ENCODE measurements at places on chromosomes 1 and 21.
A peak's percentile ranks its signal among the peaks of the same experiment; 100 is the strongest.

- DNase-seq, result no peak
These were observed 7.8 kb upstream of the NCMAP start for GRCh38 chr1:24548070-24548469.

- DNase-seq, result no peak
These were observed 11.2 kb downstream of the ZBTB18 start for GRCh38 chr1:244062156-244062725.

DNA sequence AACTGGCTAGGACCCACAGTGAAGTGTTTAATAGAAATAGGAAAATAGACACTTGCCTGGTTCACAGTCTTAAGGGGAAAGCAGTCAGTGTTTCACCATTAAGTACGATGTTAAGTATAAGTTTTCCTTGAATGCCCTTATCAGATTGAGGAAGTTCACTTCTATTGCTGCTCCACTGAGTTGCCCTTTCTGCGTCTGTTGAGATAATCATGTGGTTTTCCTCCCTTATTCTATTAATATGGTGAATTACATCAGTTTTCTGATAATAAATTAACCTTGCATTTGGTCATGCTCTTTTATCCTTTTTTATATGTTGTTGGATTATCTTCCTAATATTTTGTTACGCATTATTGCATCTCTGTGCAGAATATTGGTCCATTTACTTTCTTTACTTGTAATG is 21.4 kb downstream of the UTS2 start:
- DNase-seq, result no peak

DNA sequence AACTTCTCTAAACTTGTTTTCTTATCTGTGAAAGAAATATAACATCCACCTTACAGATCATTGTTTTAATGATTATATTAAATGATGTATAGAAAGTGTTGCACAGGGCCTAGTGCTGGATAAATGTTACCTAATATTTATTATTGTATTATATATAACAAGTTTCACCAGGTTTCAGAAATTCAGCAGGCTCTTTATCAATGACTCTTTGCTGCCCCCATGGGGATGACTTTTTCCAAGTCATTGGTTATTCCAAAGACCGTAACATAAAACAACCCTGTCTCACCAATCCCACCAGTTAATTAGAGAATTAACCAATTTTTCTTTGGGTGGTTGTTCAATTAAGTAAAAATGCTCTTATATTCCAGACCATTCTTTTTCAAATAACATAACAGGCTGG is 7.3 kb upstream of the DEDD start:
- no peak for DNase-seq

- DNase-seq, result no peak
These were observed 82.3 kb downstream of the ACTL8 start for GRCh38 chr1:17837233-17838030.

GRCh38 chr1:241323514-241324195 is 33.4 kb downstream of the RGS7 start:
- no peak for DNase-seq

- DNase-seq, result no peak
These were observed 88.4 kb downstream of the ADGRL2 start for GRCh38 chr1:81889166-81889565.

DNA sequence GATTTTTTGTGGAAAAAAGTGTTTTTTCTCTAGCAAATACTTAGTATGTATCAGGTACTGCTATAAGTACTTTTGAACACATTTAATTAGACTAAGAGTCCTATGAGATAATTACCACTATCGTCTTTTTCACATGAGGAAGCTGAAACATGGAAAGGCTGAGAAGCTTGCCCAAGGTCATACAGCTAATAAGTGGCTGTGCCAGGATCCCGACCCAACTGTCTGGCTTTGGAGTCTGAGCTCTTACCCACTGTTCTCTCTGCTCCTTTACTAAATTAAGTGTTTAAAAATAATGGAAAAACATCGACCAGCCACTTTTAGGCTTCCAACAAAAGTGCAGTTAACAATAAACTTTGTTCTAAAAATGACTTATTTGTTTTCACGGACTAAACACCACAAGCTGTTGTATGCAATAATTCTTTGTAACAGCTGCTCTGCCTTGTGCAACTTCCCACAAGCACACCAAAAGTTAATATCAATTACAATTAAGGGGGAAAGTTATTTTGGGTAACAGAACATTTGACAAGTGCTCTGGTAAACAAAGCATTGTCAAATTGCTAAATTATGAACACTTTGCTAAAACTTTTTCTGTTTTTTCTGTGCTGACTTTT is 75.7 kb downstream of the CRB1 start:
- no peak for DNase-seq

DNA sequence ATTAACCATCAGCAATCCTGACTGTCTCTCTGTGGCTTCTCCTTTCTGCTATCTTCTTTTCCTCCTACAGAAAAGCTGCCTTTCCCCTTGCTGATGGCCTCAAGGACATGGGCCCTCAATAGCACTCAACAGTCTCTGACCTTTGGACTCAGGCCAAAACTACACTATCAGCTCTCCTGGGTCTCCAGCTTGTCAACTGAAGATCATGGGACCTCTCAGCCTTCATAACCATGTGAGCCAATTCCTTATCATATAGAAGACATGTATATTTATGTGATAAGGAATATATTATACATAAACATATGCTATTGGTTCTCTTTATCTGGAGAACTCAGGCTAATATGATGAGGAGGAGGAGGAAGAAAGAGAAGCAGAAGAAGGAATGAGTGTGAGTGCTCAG is 91.8 kb upstream of the GJB5 start:
- DNase-seq, result no peak

GRCh38 chr1:234093741-234094140 is 189.3 kb downstream of the SLC35F3 start:
- no peak for DNase-seq

DNA sequence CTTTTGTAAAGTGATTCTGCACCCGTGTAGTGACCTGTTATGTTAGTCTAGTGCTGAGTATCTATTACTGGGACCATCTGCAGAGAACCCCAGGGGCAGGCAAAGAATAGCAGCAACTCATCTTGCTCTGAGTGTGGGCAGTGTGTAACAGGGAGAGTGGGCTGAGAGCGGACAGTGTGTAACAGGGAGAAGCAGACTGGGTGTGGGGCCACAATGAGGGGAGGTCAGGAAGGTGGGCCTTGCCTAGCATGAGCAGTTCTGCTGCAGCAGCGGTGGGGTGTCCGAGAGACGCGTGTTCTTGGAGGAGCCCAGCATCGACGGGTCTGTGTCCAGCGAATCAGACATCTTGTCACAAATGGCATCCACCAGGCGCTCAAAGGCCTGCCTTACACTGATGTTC is 41.2 kb upstream of the NRDC start:
- DNase-seq, result no peak

GRCh38 chr1:44030605-44031251 is 534 bp downstream of the SLC6A9 start:
- no peak for DNase-seq

GRCh38 chr1:44832056-44832705 is 10.9 kb downstream of the PTCH2 start:
- no peak for DNase-seq

DNA sequence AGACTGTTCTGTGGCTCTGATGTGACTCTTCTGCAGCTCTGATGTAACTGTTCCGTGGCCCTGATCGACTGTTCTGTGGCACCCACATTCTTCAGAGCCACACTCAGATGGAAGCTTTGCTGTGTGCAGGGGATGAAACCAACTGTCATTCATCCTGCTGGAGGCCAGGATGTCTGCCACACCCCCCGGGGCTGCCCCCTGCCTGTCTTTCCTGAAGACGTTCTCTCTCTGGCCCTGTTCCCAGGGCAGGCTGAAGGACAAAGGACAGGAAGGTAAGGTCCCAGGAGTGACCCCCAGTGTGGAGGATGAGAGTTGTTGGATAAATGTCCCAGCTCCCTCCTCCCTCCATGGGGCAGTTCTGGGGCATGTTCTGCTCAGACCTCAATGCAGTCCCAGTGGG is 29.4 kb upstream of the UMODL1 start:
- DNase-seq, result no peak

GRCh38 chr21:45922648-45923047 is 58.9 kb upstream of the COL6A1 start:
- no peak for DNase-seq

GRCh38 chr21:25638660-25639550 is at the start of gene JAM2:
Gene JAM2 (plus strand): TSS chr21:25639258. CDS start chr21:25639822, 564 bp downstream.
- no peak for DNase-seq

DNA sequence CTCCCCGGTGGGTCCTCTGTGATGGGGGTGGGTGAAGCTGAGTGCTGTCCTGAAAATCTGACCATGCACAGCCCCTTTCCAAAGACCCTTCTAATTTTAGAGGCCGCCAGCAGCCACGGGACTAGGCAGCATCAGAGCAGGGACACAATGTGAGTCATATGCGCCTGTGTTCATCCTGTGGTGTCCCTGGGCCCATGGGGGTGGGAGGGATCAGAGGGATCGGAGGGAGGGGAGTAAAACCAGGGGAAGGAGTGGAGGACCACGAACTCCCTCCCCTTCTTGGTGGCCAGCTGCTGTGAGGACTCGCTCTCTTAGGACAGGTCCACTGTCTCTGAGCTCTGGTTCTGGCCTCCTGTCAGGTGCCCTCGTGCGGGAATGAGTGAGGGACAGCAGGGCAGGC is 61.5 kb downstream of the ADARB1 start:
- DNase-seq, result no peak

DNA sequence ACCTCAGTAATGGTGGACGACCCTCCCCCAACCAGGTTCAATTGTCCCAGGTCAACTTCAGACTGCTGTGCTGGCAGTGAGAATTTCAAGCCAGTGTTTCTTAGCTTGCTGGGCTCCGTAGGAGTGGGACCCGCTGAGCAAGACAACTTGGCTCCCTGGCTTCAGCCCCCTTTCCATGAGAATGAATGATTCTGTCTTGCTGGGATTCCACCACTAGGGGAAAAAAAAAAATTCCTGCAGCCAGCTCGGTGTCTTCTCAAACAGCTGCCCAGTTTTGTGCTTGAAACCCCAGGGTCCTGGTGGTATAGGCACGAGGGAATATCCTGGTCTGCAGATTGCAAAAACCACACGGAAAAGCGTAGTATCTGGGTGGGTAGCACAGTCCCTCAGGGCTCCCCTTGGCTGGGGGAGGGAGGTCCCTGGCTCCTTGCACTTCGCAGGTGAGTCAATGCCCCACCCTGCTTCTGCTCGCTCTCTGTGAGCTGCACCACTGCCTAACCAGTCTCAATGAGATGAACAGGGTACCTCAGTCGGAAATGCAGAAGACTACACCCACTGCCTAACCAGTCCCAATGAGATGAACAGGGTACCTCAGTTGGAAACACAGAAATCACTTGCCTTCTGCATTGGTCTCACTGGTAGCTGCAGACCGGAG is 41.5 kb downstream of the GBP6 start:
- no peak for DNase-seq

- DNase-seq, result no peak
These were observed 59.2 kb upstream of the ATP5PO start for GRCh38 chr21:33974513-33975468.

- peak; percentile 18 for DNase-seq
These were observed 1109.3 kb upstream of the B3GALT2 start for GRCh38 chr1:194295685-194296084.

- no peak for DNase-seq
These were observed 8.1 kb upstream of the ZNF687 start for GRCh38 chr1:151273924-151274466.

- no peak for DNase-seq
These were observed 67.3 kb downstream of the TGFBR3 start for GRCh38 chr1:91818713-91818975.

DNA sequence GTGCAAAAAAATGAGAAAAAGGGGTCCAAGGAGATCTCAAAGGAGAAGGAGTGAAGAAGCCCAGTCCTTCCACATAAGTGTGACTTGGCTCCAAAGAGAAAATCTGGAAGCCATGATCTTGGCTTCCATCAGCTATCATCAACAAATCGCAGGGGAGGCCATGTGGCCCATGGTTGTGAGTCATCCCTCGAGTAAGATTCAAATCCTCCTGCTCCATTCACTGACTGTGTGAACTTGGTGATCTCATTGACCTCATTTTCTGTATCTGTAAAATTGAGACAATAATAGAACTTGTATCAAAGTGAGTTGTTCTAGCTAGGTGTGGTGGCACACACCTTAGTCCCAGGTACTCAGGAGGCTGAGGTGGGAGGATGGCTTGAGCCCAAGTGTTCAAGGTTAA is 79.1 kb upstream of the OLIG2 start:
- DNase-seq, result no peak

DNA sequence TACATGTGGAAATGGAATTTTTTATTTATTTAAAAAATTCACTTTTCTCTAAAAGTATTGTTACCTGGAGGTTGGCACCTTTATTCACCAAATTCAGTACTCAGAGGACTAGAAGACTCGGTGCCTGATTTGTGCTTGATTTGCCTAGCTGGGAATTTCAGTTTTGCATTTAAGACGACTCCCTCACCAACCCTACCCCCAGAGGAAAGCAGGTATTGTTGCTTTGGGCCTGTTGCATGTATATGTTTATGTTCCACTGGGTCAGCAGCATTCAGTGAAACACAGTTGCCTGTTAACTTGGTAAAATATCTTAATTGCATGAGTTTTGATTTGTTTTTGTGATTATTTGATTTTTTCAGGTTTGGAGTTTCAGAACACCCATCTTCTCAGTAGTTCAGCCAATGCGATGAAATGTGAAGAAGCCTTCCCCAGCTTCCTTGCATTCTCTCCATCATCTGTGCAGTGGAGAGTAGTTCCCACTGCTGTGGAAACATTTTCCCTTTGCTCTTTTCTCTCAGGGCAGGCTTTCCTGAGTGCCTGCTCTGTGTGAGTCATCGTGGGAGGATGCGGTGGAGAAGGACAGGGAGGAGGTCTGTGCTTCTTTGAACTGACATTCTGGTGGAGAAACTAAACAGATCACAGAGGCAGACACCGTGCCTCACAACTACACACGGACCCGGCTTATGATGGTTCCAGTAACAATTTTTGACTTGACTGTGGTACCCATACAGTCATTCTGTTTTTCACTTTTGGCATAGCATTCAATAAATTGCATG is 6.4 kb downstream of the ADARB1 start:
- DNase-seq, result no peak

GRCh38 chr21:38567335-38567969 is 69.2 kb upstream of the ERG start:
- peak; percentile 82 for DNase-seq

DNA sequence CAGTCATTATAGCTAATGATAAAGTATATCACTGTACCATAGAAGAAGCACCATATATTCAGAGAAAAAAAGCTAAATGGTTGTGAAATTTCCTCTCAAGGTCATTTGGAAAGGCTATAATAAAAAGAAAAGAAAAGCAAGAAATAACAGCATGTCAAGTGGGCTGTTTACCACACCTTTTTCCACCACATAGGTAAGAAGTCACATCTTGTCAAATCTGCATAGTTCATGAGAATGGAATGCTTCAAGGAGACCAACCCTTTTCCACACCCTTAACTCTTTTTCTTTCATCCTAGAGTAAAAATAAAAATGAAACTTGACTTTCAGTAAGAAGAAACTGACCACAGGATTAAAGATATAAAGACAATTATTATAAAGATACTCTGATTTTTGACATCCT is 91.2 kb downstream of the ATP6V1G3 start:
- DNase-seq, result no peak

- DNase-seq, result no peak
These were observed 7.8 kb upstream of the TDRD5 start for GRCh38 chr1:179583771-179584320.

DNA sequence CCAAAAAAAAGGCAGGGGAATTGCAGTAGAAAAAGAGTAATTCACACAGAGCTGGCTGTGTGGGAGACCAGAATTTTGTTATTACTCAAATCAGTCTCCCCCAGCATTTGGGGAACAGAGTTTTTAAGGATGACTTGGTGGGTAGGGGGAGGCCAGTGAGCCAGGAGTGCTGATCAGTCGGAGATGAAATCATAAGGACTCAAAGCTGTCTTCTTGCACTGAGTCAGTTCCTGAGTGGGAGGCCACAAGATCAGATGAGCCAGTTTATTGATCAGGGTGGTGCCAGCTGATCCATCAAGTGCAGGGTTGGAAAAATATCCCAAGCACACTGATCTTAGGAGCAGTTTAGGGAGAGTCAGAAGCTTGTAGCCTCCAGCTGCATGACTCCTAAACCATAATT is 23.7 kb upstream of the EDARADD start:
- DNase-seq, result no peak
